ENCODE measurements at places on chromosomes 2 and 18. TPM values are rescaled to one million over a fixed set of nuclear protein-coding genes. Genes with fewer than 3 reads are reported as not detected.

DNA sequence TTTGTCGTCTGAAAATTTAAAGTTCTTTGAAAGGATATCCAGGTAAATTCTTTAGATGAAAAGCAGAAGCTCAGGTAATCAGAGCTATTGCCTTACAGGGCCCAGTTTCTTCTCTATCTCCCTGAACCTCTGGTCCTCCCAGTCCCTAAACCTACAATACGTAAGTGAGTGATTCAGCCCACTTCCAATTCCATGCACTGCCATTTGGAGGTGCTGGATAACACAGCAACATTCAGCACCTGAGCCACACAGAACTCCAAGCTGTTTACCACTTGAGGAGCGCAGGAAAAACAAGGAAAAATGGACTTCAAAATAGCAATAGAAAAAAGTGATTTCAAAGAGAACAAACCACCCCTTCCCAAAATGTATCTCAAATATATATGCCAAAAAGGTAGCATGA, 105.0 kb upstream of the DNAJC10 start:
- DNase-seq = no peak

DNA sequence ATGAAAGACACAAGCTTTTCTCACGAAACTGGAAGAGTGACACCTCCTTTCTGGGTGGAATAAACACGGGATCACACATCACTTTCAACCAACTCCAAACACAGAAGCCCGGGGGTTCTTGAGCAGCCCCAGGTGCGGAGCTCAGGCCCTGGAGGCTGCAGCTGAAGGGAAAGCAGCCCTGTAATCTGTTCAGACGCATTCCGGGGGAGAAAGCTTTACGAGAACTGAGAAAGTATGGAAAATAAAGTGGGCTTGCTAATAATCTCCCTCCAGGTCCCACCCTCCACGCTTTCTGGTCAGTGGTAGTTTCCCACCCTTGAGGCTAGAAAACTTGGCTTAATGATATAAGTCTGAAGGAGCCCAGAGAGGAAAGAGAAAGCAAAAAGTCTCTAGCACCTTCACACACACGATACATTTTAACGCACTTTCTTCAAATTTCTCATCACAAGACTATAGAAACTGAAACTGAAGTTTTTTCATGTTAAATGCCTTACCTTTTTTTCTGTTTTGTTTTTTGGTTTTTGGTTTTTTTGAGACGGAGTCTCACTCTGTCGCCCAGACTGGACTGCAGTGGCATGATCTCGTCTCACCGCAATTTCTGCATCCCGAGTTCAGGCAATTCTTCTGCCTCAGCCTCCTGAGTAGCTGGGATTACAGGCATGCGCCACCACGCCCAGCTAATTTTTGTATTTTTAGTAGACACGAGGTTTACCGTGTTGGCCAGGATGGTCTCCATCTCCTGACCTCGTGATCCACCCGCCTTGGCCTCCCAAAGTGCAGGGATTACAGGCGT, 141.3 kb downstream of the AFF3 start:
- no peak for DNase-seq

DNA sequence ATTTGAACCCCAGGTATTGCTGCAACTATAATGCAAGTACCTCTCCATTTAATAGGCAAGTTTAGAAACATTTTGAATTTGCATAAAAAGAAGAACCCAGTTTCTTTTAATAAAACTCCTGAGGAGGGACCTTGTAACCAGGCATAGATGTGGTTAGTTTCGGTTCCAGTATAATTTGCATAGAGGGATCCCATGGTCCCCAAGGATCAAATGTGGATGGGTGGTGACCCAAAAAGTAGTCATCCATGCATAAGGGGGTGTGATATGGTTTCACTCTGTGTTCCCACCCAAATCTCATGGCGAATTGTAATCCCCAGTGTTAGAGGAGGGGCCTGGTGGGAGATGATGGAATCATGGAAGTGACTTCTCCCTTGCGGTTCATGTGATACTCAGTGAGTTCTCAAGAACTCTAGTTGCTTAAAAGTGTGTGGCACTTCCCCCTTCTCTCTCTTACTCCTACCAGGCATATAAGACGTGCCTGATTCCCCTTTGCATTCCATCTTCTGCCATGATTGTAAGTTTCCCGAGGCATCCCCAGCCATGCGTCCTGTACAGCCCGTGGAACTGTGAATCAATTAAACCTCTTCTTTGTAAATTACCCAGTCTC, 40.2 kb upstream of the SKA1 start:
- DNase-seq = no peak

- DNase-seq = no peak
These were observed 65.9 kb downstream of the NBEAL1 start for GRCh38 chr2:203080447-203081045.

The RESP18 gene
- not detected for polyA plus RNA-seq

The ABCG8 gene
- polyA plus RNA-seq = 0.09 TPM

The SOS1 gene
- polyA plus RNA-seq = 29.7 TPM

GRCh38 chr2:101963198-101963597, 28.6 kb upstream of the IL1R2 start:
- no peak for DNase-seq

GRCh38 chr2:13128139-13128538, 411.4 kb downstream of the TRIB2 start:
- DNase-seq = no peak

DNA sequence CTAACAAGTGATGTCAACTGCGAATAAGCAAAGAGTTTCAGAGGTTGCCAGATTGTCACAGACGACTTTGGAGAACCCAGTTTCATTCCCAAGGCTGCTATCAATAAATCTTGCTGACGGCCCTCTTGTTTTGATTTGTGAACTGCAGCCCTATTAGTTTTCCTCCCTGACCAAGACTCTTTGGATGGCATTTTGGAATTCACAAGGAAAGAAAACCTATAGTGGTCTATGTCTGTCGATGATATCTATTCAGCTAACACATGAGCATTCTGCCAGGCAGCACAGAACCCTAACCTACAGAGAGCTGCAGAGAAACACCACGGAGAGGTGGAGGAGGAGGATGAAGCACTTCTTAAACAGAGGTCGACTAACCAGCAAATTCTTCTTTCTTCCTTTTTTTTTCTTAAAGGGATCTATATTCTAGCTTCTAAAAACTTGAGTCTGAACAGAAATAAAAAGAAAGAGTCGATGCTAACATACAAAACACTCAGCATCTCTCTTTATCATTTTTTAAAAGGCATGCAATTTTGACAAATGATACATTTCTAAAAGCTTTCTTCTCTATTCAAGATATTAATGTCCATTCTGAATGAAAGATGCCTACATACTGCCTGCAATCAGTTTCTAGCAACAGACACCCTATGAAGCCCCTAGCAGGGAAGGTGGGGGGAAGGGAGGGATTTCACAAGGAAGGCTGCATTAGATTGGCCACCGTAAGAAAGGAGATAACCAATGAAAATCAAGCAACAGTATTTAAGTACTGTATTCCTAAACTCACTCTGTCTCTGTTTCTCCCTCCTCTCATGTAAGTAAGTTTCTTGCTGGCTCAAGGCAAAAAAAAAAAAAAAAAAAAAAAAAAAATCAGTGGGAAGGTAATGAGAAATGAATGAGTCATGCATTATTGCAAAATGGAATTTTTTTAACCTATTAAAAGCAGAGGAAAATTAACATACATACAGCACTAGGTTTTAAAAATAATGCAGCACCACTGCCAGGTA, 83.0 kb upstream of the CHRNA1 start:
- DNase-seq = peak; percentile 78

- no peak for DNase-seq
These were observed 22.2 kb downstream of the SMIM21 start for GRCh38 chr18:75405351-75405750.

DNA sequence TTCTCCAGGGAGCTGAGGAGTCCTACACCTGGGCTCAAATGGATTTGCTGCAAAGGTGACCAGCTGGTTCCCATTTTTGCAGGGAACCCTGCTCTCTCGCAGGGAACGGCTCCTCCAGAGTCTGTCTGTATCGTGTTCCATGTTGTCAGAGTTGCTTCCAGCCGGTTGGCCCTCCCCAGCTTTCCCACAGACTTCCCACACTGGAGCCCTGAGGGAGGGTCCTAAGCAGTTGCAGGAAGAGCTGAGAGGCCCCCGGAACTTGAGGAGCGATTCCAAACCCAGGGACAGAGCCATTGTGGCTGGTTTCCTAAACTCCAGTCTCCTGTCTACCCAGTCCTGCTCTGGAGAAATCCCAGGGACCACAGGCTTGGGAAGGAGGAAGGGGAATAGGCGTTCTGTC, 121.7 kb upstream of the PPP1CB start:
- no peak for DNase-seq

DNA sequence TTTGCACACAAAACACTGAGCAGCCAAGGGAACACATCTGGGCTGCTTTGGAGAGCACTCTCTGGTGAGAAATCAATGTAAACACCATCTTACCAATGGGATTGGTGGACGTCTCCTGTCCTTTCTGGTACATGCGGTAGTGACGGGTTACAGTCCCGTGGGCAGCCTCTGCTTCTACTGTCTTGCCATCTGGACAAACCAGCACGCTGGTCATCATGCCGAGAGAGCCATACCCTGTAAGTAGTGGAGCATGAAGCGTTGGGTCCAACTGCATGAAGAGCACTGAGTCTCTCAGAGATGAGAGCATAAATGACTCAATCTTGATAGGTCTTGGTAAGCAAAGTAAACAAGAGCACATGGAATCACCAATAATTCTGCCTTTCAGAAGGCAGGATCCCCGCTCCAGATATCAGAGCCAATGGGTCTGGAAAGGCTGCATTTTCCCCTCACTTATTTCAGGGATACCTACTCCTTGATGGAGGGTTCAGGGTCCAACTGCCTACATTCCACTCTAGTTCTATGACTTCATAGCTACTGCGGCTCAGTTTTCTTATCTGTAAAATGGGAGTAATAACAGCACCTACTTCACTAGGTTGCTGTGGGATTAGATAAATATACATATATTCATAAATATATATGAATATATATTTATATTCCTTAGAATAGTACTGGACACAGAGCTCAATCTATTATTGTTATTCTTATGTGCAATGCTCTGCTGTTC, 14.9 kb downstream of the IDH1 start:
- DNase-seq = no peak

DNA sequence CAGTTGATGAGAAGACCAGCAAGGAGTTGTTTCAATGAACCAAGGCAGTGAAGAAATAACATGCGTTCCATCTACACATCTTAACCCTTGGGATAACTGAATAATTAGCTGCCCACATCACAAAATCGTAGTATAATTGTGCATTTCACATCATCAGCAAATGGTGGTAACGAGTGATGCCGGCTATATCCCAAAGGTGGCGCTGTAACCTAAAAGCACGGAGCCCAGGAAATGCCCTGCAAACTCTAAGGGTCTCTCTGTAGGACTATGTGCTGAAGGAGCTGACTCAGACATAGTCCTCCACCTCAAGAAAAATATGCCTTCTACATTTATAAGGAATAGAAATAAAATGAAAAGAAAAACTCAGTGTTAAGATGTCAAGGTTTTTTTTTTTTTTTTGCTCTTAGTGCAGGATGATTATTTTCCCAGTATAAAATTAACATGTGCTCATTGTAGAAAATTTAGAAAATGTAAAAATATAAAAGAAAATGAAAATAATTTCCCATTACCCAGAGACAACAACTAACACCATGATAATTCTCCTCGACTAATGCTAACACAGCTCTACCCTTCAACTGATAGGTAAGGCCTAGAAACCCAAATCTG, 23.1 kb upstream of the DSG3 start:
- no peak for DNase-seq

The CLEC4F gene
- polyA plus RNA-seq = 0.24 TPM
